Activated CD4-positive, alpha-beta T cell treated with anti-CD3 and anti-CD28 coated beads, Interleukin-2, amount 50 U/mL, for 24 hours (primary cell): ENCODE measurements at places on chromosomes 7 and 10.

GRCh38 chr7:81025360-81025759, 106.5 kb upstream of the SEMA3C start:
- DNase-seq: no peak

DNA sequence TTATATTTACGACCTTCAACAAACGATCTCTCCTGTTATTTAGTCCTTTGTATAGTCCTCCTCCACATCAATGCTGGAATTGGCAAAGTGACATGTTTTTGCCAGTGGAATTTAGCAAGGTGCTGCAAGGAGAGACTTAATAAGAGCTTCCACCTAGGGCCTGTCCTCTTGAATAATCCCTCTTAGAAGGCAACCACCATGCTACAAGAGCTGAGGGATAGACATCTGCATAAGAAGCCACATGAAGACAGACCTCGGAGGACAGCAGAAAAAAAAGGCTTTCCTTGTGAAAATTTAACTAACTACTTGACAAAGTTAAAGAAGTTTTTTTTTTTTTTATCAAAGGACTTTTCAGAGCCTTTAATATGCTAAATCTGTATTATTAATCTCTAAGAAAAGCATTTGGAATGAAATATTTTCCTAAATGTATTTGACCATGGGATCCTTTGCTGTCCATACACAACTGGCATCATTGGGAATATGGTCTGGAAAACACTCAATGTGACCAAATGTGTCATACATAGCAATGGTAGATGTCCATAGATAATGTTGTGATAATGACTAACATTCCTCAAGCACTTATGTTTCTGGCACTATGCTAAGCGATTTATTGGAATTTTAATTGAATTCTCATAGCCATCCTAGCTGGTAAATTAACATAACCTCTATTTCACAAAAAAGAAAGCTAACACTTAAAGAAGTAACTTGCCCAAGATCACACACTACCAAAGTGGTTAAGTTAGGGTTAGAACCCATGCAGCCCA, 13.2 kb downstream of the HYCC1 start:
- DNase-seq: no peak

- DNase-seq: no peak
These were observed 256.3 kb downstream of the GRID1 start for GRCh38 chr10:86110156-86110786.

GRCh38 chr10:111440501-111440900, 363.7 kb downstream of the ADRA2A start:
- no peak for DNase-seq

DNA sequence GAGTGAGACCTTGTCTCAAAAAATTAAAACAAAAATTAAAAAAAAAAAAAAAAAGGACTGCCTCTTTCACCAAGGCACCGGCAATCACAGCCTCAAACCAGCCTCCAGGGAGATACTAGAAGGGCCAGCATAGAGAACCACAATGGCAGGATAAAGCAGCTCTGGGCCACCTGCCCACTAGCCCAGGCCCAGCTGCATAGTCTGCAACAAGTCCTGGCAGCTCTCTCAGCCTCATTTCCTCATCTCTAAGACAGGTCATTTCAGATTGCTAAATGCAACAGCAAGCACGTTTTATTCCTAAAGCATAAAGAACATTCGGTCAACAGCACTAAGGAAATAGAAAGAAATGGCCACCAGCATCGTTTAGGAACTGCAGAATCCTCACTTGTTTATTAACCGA, 28.8 kb downstream of the XPNPEP1 start:
- no peak for DNase-seq

GRCh38 chr10:34907743-34908430, 92.8 kb upstream of the PARD3 start:
- no peak for DNase-seq

DNA sequence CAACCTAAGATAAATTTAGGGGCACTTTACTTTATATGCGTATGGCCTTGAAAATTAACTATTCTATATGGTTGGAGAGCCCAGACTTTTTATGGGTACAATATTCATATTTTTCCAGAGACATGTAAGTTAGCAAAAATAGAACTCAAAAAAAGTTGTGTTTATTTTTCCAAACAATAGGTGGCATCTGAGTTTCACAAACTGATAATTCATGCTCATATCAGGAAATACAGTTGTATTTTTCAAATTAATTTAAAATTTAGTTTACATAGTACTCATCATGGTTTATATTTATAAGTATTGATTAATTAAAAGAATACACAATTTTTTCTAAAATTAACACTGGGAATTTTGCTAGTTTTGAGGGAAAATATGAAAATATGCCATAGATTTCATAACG, 34.6 kb downstream of the ANKRD7 start:
- no peak for DNase-seq

DNA sequence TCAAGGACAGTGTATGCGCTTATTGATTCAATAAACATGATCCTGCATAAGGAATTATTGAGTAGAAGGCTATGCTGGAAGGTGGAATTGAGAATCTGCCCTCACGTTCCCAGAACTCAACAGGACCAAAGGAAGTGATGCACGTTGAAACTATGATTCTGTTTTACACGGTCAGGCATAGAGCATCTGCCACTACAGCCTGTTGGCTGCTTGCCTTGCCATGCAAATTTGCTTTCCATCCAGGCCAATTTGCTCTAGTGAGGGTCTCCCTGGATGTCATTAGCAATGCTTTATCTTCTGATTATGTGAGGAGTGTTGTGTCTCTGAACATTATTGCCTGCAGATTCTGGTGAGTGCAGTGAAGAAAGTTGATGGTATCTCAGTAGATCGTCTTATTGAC, 132.9 kb downstream of the ADRA2A start:
- no peak for DNase-seq

DNA sequence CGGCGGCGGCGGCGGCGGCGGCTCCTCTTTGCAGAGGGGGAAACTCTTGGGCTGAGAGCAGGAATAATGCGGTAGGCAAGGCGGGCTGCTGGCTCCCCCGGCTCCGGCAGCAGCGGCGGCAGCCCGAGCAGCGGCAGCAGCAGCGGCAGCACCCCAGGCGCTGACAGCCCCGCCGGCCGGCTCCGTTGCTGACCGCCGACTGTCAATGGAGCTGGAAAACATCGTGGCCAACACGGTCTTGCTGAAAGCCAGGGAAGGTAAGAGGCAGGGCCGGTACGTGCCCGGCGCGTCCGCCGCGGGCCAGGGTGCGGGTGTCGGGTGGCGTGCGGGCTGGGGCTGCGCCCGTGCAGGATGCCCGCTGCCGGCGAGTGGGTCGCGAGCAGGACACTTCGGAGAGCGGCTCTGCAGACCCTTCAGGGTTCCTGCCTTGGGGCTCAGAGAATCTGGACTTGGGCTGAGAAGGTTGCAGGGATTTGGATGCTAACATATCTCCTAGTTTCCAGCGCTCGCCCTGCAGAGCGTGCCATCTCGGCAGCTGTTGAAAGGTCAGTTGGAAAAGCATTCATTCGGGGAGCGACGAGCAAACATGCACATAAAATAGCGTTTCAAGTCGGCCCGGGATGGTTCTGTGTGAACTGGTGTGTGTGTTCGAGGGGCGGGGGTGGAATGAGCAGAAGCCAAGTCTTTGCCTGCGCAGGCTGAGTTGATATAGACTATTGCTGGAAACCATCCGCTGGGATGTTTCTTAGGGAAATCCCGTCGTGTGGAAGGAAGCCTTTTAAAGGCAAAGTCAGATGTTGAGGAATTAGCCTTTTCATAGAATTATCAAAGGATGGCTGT, 562 bp downstream of the GRK5 start:
- peak; percentile 20 for DNase-seq

DNA sequence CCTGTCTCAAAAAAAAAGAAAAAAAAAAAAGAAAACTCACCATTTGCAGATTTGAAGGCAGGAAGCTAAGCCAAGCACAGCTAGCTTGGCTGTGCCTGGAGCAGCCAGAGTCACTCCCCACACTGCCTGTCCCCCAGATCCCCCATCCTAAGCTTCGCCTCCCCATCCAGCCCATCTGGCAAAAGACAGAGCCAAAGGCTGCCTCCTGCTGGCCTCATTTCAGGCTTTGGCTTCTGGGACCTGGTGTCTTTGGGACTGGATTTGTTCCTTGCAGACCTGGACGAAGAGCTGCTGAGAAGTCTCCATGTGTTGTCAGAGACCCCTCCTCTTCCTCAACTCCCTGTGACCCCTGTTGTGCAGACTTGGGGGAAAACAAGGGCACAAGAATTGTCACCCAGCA, 8.1 kb downstream of the ASL start:
- no peak for DNase-seq

DNA sequence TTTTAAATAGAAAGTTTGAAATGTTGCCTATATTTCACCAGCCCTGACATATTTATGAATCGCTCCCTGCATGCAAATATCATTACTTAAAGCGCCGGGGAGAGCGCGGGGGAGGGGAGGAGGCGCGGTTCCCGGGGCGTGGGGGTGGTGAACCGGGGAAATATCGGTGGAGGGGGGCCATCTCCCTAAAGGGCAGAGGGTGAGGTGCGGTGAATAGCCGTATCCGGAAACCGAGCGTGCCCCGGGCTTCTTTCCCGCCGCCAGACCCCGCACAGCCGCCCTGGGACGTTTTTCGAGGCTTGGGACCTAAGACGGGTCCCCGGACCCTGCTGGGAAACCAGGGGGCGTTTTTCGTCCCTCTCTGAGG, 6.9 kb upstream of the ZNF503 start:
- DNase-seq: no peak

GRCh38 chr7:77788327-77788902, 9.8 kb downstream of the TMEM60 start:
- DNase-seq: no peak

- DNase-seq: no peak
These were observed 51.3 kb upstream of the FRMD4A start for GRCh38 chr10:14382022-14382421.

- DNase-seq: no peak
These were observed 9.6 kb upstream of the AGR3 start for GRCh38 chr7:16891338-16891737.

DNA sequence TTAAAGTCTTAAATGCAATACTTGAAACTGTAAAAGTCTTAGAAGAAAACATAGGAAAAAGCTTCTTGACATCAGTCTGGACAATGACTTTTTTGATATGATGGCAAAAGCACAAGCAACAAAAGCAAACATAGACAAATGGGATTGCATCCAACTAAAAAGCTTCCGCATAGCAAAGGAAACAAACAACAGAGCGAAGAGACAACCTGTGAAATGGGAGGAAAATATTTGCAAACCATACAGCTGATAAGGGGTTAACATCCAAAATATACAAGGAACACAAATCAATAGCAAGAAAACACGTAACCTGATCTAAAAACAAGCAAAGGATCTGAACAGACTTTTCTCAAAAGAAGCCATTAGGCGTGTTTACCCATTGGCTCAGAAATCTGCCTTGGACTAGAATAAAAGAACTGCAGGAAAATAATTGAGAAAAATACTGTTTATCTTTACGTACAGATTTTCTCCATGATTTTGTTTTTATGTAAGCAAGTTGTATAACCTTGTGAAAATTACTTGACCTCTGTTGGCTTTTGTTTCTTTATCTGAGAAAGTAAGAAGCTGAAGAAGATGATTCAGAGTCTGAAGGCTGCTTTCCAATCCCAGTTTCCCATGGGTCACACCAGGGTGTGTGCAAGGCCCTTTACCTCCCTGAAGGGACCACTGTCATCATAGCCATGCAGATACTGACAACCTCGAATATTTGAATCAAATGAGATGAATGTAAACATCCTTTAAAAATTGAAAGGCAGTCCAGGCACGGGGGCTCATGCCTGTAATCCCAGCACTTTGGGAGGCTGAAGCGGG, 99.1 kb upstream of the LANCL2 start:
- no peak for DNase-seq

DNA sequence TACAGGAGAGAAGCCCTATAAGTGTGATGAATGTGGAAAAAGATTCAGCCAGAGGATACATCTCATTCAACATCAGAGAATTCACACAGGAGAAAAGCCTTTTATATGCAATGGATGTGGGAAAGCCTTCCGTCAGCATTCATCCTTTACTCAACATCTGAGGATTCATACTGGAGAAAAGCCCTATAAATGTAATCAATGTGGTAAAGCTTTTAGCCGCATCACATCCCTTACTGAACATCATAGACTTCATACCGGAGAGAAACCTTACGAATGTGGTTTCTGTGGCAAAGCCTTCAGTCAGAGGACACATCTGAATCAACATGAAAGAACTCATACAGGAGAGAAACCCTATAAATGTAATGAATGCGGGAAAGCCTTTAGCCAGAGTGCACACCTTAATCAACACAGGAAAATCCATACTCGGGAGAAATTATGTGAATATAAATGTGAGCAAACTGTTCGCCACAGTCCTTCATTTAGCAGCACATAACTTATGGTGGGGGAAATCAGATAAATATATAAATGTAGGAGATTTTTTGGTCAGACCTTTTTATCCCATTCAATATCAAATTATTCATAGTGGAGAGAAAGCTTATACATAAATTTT, 12.1 kb upstream of the MRPS17 start:
- no peak for DNase-seq

- DNase-seq: no peak
These were observed 43.7 kb upstream of the PRKAR1B start for GRCh38 chr7:770741-771166.

DNA sequence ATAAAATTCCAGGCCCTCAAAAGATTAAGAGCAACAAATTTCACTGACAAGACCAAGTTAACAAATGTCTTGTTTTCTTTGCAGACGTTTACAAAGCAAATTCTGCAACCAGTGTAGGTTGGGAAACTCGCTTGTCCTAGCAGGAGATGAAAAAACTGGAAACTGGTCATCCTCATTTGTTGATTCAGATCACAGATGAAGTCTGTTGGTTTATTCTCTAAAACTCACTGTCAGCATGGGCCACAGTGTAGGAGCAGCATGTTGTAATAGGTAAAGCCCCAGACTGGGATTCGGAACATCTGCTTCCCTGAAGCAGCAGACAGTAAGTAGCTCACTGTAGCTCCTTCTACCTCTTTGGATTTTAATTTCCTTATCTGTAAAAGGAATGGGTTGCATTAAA, 31.5 kb downstream of the PANK1 start:
- DNase-seq: no peak

DNA sequence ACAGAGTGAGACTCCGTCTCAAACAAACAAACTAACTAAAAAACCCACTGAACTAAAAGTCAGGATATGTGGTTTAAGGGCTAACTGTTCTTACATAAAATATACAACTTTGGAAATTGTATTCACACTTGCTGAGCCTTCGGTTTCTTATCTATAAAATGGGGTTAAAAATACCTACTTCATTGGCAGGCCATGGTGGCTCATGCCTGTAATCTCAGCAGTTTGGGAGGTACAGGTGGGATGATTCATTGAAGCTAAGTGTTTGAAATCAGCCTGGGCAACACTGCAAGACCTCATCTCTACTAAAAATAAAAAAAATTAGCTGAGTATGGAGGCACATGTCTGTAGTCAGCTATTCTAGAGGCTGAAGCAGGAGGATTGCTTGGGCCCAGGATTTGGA, 115.4 kb upstream of the KLF6 start:
- no peak for DNase-seq

DNA sequence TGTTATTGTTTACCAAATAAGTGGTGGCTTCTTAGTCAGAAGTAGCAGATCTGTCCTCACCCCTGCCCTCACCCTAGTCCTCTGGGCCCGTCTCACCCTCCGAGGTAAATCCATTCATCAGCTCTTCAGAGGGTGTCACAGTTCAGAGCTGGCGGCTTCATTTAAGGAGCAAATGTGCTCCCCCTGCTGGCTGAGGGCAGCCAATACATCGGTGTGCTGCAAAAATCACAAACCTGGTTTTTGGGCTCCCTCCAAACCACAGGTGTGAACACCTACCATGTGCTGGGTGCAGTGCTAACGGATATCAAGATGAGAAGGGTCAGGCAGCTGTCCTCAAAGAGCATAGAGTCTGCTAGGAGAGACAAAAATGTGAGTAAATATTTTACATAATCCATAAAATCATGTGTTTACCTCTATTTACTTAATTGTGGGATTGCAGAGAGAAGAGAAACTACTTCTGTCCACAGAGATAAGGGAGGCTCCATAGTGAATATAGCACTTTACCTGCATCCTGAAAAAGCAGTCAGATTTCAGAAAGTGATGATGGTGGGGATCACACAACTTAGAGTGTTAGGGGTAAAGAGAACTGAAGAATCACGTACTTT, 15.5 kb upstream of the CRTAC1 start:
- DNase-seq: peak; percentile 52
